ENCODE measurements at places on chromosomes 7 and 10.

DNA sequence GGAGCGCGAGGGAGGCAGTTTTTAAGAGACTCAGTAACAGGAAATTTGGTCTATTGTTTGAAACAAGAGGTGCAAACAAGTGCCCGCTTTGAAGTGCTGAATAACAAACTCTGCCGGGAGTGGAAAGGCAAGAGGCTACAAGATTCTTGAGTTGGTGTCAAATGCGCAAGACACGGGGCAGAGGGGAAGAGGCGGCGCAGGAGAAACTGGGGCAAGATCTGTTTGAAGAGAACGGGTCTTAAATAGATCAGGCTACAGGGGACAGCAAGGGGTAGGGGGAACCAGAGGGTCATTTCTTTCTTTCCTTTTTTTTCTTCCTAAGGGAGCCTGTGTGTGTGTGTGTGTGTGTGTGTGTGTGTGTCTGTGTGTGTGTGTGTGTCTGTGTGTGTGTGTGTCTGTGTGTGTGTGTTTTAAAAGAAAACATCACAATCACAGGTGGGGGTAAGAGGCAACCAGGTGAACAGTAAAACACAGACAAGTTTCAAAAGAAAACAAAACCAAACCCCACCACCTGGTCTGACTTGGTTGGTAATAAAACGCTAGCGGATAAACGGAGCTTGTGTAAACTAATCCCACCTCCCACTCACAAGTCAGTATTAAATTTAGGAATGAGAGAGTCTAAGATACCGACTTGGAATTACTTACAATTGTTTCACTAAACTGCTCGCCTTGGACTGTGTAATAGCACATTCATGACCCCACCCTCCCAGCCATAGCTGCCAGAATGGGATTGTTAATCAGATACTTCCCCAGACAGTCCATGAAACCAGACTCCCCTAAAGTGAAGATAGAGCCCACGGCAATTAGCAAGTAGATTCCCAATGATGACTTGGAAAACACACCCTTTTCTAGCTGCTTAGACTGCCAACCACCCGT lies 13.1 kb upstream of the CUX1 start:
- DNase-seq: no peak

GRCh38 chr7:1086588-1087464 lies 1.1 kb upstream of the GPER1 start:
- DNase-seq: peak; percentile 53

DNA sequence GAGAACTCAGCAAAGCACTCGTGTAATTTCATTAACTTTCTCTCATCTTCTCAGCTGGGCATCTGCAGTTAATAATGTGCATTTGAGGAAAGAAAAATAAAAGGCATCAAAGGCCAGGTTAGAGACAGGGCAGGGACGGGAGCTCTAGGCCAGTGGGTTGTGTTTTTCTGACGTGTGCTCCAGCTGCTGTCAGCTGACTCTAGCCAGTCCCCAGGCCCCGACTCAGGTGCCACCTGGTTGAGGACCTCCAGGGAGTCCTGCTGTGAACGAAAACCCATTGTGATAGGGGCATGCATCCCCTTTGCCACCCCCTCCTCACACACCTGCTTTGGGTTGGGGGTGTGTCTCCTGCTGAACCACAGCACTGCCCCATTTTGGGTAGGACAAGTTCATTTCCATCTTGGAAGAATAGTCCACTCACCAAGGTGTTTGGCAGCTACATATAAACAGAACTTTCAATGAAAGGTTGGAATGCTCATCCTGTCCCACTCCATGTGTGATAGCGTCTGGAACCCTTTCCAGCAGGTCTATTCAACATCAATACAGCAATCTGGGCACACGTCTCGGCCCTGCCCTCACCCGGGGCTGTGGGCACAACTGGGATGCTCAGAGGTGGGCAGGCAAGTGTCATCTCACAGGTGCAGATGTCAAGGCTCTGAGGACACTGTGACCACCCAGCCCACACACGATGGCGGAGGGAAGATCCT lies 146.1 kb upstream of the FAM20C start:
- DNase-seq: no peak

DNA sequence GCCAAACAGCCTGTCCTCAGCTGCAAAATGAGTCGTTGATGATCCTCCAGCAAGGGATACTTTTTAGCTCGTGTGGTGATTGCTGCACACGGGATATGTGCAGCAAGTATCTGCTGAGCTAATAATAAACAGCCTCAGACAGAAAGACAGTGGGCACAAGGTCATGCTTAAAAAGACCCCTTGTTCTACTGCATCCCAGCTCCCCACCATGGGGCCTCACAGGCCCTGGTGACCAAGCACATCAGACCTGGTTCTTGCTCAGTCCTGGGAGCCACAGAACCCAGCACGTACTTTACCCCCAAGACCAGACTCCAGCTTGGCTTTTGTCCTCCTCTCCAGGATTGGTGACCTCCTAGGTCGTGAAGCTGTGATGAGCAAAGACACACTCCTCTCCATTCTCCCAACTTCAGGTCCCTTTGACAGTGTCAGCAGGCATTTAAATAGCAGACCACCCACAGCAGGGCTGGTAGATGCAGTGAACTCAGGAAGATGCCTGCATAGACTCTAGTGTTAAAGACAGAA lies 50.5 kb downstream of the EGFR start:
- DNase-seq: no peak

Measured in activated effector memory CD4-positive, alpha-beta T cell treated with Interleukin-2 at 50 U/mL for 16 hours (primary cell).